ENCODE measurements at places on chromosomes 3 and 15.

DNA sequence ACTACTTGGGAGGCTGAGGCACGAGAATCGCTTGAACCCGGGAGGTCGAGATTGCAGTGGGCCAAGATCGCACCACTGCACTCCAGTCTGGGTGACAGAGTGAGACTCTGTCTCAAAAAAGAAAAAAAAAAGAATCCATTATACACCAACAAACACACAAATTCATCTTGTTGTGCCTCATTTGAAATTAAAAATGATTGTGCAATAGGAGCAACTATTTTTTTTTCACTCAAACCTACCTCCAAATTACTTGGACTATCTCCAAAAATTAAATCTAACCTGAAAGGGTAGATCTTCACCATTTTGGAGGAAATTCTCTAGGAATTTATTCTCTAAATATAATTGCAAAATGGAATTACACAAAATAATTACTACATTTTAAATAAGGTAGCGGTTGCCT is 4.6 kb downstream of the ZBBX start:
- DNase-seq = no peak

- DNase-seq = no peak
Observed at GRCh38 chr3:10460951-10461545, 44.3 kb downstream of the ATP2B2 start.

DNA sequence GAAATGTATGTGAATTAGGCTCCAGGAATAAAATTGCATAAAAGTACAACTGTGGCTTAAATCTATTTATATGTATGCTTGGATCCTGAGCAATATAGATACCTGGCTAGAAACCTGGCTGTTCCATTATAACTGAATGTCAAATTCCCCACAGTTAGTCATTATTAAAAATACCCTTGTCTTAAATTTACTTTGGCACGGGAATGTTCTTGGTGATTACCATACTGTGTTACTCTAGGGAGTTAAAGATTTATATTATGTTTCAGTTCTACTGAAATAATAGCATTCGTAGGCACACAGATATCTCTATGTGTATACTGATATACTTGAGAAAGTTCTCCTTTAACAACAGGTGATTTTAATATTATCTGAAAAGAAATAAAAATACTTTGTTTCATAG is 394.1 kb downstream of the PTPRG start:
- no peak for DNase-seq

DNA sequence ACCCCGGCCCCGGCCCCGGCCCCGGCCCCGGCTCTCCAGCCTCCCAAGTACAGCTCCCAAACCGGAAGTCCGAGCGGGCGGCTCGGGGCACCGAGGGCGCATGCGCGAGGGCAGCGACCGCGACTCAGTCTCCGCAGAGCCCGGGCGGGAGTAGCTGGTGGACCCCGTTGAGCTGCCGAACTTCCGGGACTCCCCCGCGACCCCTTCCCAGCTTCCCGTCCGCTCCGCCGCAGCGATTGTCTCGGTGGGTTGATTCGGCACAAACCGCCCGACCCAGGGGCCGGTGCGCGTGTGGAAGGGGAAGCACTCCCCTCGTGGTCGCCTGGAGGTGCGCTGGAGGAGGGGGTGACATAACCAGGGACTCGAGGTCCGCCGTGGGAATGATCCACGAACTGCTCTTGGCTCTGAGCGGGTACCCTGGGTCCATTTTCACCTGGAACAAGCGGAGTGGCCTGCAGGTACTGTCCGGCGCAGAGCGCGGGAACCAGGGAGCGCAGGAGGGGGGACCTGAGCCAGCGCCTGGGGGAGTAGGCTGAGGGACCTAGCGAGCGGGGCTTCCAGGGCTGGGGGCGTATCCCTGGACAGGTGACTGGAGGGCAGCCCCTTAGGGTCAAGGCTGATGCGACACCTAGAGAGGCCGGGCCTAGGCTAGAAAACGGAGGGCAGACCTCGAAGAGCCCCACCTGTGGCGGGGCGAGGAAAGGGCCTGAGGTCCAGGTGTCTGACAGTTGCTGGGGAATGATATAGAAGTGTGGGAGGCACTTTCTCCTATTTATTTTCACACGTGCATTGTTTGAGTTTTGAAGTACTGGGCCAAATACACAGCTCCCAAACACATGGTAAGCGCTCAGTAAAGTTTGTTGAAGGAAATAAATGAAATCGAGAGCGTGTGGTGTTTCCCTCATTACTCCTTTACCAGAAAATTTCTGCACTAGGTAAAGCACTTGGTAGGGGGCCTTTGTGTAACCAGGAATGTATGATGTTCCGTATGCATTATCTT is at the start of the genes TUBGCP4 and ZSCAN29:
Gene TUBGCP4 (plus strand): TSS at position 127 of the 1,000 bp plus-strand sequence. CDS start 254 bp downstream, at position 381.
Gene ZSCAN29 (minus strand): TSS at position 69 of the 1,000 bp plus-strand sequence. CDS start 1,130 bp downstream, outside the sequence.
- peak; percentile 40 for DNase-seq

DNA sequence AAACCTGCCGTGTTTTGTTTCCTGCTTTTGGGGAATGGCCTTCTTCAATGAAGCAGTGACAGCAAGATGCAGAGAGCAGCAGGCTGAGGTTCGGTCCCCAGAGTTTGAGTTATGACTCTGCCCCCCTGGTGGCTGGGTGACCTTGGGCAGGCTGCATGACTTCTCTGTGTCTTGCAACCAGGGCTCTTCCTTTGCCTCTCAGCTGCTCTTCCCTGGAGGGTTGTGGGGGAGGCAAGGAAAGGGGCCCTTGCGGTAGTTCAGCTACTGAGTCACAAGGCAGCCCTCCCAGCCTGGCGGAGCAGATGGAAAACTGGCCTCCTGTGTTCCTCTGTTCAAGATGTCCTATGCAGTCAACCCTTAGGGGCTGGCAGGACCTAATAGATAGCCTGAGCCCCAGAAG is 17.1 kb downstream of the CTXND1 start:
- DNase-seq = no peak

DNA sequence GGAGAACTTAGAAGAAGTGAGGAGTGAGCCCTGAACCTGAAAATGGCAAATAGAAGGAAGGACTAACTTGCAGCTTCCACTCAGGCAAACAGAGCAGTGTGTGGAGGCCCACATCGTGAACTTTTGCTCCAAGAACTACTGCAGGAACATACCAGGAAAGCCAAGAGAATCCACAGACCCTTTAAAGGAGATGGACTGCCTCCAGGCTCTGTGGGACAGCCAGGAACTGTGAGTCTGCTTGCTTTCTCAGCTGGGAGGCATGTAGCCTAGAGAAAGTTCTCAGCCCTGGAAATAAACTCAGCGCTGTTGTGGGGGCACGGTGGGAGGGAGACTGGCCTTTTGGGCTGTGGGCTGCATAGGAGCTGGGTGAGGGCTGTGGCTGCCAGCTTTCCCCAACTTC is 93.0 kb downstream of the SNRK start:
- DNase-seq = peak; percentile 82

- DNase-seq = no peak
Observed at GRCh38 chr3:155029941-155030340, 50.2 kb upstream of the MME start.

GRCh38 chr3:58204720-58205119 is 6.1 kb downstream of the DNASE1L3 start:
- DNase-seq = no peak

DNA sequence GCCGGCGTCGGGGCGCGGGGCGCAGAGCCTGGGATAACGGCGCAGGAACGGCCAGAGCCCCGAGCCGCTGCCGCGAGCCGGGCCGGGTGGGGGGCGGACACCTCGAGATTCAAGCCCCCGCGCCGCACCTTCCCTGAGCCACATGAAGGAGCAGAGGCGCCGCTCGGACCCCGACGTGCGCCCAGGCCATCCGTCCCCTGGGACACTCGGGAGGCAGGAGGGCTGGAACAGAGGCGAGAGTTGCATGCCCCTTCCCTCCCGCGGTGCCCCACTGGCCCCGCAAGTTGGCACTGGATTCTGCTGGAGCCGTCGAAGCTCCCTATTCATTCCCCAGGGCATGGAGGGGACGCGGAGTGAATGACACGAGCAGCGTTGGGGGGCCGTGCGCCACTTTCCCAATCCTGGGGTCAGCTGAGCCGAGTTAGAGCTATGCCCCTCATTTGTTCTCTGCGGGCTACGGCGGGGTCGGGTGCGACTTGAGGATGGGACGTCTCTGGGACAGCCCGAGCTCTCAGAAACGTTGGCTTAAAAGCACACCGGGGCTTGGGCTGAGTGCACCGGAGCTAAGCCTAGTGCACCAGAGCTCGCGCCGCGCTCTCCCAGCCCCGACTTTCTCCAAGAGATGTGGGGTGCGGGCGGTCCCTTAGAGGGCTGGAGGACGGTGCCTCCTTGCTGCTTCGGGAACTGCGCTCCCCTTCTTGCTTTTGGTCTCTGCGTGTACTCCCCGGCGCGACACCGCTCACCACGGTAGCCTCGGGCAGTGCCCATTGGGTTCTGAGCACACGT is 588 bp downstream of the SLC6A1 start:
- no peak for DNase-seq

GRCh38 chr3:194330579-194330978 is 20.5 kb downstream of the CPN2 start:
- no peak for DNase-seq

GRCh38 chr3:105821433-105821832 is 47.4 kb downstream of the CBLB start:
- no peak for DNase-seq

- DNase-seq = peak; percentile 31
Observed at GRCh38 chr3:13598926-13599886, 50.3 kb downstream of the FBLN2 start.

DNA sequence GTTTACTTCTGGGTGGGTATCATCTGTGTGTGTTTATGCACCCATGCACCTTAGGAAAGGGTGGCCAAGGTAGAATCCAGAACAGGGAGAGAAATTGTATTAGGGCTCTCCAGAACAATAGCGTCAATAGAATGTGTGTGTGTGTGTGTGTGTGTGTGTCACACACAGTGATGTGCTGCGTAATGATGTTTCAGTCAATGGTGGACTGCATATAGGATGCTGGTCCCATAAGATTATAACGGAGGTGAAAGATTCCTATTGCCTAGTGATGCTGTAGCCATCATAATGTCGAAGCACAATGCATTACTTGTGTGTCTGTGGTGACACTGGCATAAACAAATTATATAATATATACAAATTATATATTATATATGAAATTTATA is 69.3 kb upstream of the PRR23C start:
- DNase-seq = no peak

- no peak for DNase-seq
Observed at GRCh38 chr15:94354655-94355054, 123.3 kb downstream of the MCTP2 start.

DNA sequence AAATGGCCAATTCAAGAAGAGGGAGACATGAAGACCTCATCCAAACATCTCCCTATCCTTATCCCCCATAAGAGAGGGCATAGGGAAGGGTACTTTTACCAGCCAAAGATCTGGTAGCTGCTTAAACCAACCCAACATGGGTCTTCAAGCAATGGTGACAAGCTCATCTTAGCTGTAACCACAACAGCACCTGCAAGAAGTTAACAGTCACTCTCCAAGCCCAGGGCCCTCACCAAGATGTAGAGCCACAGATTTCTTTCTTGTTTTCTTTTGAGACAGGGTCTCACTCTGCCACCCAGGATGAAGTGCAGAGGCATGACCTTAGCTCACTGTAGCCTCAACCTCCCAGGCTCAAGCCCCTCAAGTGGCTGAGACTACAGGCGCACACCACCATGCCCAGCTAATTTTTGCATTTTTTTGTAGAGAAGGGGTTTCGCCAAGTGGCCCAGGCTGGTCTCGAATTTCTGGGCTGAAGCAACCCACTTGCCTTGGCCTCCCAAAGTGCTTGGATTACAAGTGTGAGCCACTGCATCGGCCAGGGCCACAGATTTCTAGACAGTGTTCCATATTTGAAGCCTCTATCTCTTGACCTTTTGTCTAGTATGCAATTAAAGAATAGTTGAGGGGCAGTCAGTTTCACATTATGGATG is 57.1 kb downstream of the DHX30 start:
- DNase-seq = no peak

- no peak for DNase-seq
Observed at GRCh38 chr3:189325454-189325853, 153.7 kb downstream of the TPRG1 start.

- no peak for DNase-seq
Observed at GRCh38 chr3:121654493-121655385, 6.0 kb downstream of the HCLS1 start.

DNA sequence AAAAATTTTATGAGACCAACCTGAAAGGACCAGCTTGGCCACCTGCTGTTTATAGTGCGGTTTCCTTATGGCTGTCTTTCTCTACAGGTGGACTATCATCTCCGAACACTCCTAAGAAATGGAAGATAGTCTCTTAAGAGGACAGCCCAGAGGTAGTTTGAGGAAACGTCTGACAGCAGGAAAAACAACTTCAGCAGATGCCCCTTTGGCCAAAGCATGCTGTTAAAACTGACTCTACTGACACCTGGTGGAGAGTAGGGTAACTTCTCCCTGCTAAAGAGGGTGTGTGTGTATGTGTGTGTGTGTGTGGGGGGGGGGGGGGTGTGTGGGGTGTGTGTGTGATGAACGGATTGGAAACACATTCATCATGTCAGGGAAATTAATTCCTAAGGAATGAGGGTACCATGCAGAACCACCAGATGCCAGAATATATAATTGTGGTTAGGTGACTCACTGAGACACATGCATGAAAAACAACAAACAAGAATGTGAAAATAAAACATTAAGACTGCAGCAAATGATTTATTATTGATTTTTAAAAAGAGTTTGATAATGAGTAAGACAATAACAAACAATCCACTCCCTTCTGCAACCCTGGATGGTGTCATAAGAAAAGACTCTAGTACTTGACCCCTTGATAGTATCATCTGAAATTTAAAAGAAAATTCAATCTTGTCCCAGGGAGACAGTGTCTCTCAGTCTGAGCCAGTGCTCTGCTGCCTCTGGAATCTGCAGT is 256.5 kb downstream of the THRB start:
- peak; percentile 81 for DNase-seq

GRCh38 chr15:53331328-53332190 is 427.9 kb downstream of the WDR72 start:
- DNase-seq = no peak

DNA sequence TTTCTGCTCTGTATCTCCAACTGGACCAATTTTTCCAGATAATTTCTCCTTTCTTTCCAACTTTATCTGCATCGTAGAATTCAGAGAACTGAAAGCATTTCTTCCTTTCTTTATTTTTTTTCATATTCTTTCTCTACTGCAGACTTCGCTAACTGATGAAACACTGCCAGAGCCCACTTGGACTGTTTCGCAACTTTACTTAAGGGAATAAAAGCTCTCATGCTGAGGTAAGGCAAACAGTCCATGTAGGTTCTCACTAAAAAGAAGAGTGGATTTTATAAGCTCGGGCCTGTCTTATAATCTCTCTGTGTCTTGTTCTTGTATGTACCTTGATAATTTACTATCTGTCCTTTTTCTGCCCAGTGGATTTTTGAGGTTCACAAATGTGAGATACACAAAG is 163.5 kb downstream of the CNTN4 start:
- no peak for DNase-seq

DNA sequence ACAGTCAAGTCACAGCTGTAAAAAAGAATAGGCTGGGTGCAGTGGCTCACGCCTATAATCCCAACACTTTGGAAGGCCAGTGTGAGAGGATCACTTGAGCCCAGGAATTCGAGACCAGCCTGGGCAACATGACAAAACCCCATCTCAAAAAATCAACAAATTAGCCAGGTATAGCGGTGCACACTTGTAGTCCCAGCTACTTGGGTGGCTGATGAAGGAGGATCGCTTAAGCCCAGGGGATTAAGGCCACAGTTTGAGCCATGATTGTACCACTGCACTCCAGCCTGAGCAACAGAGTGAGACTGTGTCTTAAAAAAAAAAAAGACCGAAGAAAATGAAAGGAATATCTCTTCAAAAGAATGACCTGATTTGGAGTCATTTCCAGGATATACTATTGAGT is 6.6 kb downstream of the HERC1 start:
- no peak for DNase-seq

GRCh38 chr3:66037330-66037985 is 1.3 kb downstream of the MAGI1 start:
- peak; percentile 38 for DNase-seq

Measured in brain microvascular endothelial cell (primary cell).